Left renal cortex interstitium (tissue), 4 donors: ENCODE measurements at places on chromosomes 16 and 17. TPM values are rescaled to one million over a fixed set of nuclear protein-coding genes. Genes with fewer than 3 reads are reported as not detected.

The KRTAP3-1 gene
- polyA plus RNA-seq = not detected

GRCh38 chr17:1108478-1108764, 71.4 kb downstream of the ABR start:
- no peak for DNase-seq

GRCh38 chr16:80441935-80442334, 98.9 kb upstream of the DYNLRB2 start:
- DNase-seq = no peak

DNA sequence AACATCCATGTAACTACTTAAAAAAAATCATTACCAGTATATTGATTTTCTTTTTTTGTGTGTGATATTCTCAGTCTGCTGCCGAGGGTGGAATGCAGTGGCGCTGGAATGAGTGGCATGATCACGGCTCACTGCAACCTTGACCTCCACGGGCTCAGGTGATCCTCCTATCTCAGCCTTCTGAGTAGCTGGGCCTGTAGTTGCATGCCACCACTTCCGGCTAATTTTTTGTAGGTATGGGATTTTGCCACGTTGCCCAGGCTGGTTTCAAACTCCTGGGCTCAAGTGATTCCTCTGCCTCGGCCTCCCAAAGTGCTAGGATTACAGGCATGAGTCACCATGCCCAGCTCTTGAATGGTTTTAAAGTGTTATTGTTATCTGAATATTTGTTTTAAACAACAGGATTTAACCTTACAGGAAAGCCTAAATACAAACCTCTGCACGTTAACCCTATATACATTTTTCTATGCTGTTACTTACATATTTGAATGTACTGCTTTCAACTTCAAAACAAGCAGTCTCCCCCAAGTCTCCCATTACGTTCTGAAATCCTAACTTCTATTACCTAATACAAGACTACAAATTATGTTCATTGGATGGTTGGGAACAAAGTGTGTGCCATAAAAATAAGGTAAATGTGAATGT, 61.7 kb downstream of the KPNA2 start:
- DNase-seq = no peak

- DNase-seq = no peak
Observed at GRCh38 chr17:57493171-57493570, 236.8 kb downstream of the MSI2 start.

GRCh38 chr17:40176754-40177110, 538 bp upstream of the RAPGEFL1 start:
- DNase-seq = no peak

GRCh38 chr17:37148156-37148555, 199.4 kb downstream of the AATF start:
- DNase-seq = no peak

DNA sequence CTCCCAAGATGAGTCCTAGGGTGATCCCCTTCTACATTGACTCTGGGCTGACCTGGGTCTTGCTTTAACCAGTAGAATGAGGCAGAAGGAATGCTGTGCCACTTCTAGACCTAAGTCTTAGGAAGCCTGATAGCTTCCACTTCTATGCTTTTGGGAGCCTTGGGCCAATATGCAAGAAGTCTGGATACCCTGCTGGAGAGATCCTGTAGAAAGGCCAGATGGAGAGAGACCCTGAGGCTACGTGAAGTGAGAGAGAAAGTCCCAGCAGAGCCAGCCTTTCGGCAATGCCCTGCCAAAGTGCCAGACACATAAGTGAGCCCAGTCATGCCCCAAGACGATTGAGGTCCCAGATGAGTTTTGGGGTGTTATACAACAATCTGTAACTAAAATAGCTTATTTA, 1.7 kb downstream of the KRT222 start:
- DNase-seq = no peak

- no peak for DNase-seq
Observed at GRCh38 chr16:87700406-87701077, 65.2 kb downstream of the KLHDC4 start.

DNA sequence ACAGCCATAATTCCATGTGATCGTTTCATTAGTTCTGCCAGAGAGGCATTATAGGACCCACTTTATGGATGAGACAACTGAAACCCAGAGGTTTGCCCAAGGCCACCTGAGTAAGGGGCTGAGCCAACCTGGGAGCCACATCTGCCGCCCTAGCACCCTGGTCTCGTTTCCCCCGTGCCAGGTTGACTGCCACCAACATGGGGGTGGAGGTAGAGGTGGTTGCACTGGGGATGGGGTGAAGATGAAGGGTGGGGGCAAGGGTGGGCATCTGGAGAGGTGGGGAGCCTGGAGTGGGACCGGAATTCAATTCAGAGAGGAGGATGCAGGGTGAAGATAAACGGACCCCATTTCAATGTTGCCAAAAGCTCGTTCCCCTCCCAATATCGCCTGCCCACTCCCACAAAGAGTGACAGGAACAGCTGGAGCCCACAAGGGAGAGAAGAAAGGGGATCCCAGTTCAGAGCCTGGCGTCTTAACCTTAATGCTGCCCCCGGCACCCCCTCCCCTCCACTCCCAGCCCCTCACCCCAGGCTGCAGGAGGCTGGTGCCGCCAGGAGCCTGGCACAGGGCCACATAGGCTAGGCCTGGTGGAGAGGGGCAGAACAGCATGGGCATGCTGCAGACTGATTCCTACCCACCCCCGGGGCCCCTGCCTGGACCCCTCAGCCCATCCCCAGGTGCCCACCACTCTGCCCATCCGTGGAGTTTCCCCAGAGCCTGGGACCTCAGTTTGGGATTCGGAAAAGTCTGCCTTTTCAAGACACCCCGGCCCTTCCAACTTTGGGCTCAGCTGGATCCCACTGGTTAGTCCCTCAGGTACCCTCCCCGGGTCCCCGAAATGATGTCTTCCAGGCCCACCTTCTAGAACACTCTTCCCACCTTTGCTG, 29.6 kb downstream of the NGFR start:
- no peak for DNase-seq

- DNase-seq = no peak
Observed at GRCh38 chr16:66414891-66415290, 12.2 kb upstream of the BEAN1 start.
